ENCODE measurements at places on chromosomes 11 and 22.

DNA sequence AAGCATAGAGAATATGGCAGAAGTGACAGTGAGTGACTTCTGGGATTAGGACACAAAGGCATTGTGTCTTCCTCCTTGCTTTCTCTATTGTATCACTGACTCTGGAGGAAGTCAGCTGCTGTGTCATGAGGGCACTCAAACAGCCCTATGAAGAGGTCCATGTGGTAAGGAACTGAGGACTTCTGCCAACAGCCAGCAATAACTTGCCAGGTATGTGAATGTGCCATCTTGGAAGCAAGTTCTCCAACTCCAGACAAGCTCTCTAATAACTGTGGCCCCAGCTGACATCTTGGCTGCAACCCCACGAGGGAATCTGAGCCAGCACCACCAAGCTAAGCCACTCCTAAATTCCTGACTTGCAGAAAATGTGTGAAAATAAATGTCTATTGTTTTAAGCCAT is 83.6 kb upstream of the ZBED5 start:
- DNase-seq: no peak

DNA sequence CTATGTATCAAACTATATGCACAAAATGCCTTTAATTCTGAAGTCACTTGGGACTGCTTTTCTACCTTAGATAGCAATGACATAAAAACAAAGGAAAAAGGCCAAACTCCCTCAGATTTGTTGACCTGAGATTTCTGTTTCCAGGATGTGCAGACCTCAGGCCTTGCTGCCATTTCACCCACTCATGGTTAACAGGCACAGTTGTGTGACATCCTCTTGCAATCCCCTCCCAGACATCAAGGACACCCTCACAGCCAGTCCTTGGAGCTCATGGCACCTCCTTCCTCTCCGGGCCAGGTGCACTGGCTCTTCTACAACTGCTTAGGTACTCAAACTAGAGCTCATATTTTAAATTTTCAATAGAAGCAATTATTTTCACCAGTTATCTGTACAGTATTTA is 37.3 kb downstream of the SERPIND1 start:
- no peak for DNase-seq

GRCh38 chr22:36528341-36528740 is 625 bp downstream of the EIF3D start:
- no peak for DNase-seq

- DNase-seq: no peak
Measured at GRCh38 chr11:40037005-40037404, 1422.4 kb downstream of the LRRC4C start.

DNA sequence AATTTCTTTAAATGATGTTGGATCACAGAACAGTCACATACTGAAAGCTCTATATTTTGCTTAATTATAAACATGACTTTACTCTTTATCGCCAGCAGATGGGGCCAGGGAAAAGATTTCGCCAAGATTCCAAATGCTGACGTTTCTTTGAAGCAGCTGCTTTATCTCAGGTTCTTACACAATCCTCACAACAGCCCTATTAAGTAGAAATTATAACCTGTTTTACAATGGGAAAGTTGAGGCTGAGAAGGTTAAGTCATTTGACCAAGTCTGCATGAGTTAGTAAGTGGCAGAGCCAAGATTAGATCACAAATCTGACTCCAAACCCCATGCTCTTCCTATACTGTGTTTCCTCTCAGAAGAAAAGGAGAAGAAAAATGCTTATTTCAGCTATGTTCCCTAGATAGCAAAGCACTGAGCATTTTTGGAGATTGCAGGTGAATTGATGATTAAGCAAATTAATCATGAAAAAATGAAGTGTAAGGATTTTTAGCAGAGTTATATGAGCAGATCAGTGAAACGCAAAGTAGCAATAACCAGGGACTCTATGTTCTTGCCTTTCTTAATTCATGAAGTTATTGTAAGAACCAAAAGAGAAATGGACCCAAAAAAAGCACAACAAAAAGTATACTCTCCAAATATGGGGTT is 79.0 kb downstream of the AASDHPPT start:
- DNase-seq: no peak

DNA sequence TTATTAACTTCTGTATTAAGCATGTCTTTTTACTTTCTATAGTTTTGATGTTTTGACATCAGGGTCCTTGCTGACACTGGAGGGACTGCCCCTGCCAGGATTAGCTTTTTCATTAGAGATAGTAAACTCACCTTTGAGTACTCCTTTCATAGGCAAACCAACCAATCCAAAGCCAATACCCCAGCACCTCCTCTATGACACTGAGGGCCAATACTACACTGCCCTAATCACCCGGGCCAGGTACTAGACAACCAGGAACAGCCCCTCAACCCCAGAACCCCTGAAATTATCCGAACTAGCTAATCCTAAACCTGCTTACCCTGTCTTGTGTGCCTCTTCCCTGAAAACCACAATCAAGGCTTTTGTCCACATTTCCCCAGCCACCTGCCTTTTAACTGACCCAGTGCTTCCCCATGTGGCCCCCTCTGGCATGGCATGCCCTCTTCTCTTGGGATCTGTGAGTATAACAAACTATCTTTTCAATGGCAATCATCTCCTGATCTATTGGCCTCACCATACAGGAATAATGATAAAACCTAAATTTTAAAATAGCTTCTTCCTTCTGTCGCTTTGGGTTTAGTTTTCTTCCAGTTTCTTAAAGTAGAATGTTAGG is 31.2 kb downstream of the RAB6A start:
- no peak for DNase-seq

GRCh38 chr11:66782726-66783125 is 53.7 kb upstream of the SPTBN2 start:
- DNase-seq: no peak

GRCh38 chr22:28351476-28351875 is 328.2 kb downstream of the TTC28 start:
- DNase-seq: no peak

GRCh38 chr11:110159476-110159875 is 66.3 kb downstream of the ZC3H12C start:
- DNase-seq: no peak

GRCh38 chr11:77191823-77192495 is 63.9 kb downstream of the MYO7A start:
- peak; percentile 34 for DNase-seq

GRCh38 chr11:104908186-104908531 is 9.9 kb upstream of the CASP12 start:
- no peak for DNase-seq

GRCh38 chr11:43943372-43943930 is 1.0 kb downstream of the C11orf96 start:
- no peak for DNase-seq

DNA sequence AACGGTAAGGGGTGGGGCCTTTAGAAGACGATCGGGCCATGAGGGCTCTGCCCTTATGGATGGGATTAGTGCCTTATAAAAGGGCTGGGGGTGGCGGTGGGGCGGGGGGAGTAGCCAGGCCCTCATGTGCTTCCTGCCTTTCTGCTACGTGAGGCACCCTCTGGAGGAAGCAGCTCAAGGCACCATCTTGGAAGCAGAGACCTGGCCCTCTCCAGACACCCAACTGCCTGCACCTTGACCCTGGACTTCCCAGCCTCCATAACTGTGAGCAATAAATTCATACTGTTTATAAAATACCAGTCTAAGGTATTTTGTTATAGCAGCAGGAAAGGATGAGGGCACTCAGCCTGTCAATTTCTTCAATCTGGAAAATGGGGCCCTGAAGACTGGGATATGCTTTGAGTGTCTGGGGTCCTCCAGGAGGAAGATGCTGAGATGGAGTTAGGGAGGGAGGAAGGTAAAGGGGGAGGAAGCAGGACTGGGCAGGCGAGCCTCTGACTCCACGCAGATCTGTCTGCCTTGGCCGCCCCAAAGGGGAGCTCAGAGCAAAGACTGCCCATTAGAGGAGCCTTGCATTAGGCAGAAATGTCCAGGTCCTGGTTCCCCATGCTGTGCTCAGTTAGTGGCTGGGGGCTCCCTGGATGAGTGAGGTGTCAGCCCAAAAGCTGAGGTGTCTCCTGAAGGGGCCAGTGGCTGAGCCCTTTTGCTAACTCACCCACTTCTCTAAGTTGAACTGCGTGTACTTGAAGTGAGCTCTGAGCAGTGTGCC is 5.3 kb downstream of the CABP2 start:
- DNase-seq: no peak
